Activated CD8-positive, alpha-beta T cell treated with anti-CD3 and anti-CD28 coated beads, Interleukin-2, amount 10 ng/mL, durations not matched to agents 7 days and 5 days (primary cell): ENCODE measurements at places on chromosomes 2 and 18. TPM values are rescaled to one million over a fixed set of nuclear protein-coding genes. Genes with fewer than 3 reads are reported as not detected.

- DNase-seq, result no peak
Observed at GRCh38 chr2:217186668-217187159, 326.9 kb upstream of the TNP1 start.

DNA sequence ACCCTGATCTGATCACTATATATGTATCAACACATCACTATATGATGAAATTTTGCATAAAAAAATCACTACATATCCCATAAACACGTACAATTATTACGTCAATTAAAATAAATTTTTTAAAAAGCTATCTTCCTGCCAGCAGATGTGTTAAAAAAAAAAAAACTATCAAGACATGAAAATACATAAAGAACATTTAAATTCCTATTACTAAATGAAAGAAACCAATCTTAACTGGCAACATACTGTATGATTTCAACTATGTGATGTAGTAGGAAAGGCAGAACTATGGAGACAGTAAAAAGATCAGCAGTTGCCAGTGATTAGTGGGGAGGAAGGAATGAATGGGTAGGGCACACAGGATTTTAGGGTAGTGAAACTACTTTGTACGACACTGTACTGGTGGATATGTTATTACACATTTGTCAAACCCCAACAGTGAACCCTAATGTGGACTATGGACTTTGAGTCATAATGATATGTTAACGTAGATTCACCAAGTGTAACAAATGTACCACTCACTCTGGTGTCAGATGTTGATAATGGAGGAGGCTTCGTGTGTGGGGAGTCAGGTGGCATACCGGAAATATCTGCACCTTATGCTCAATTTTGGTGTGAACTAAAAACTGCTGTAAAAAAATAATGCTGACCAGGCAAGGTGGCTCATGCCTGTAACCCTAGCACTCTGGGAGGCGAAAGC, 27.4 kb downstream of the USP34 start:
- no peak for DNase-seq

DNA sequence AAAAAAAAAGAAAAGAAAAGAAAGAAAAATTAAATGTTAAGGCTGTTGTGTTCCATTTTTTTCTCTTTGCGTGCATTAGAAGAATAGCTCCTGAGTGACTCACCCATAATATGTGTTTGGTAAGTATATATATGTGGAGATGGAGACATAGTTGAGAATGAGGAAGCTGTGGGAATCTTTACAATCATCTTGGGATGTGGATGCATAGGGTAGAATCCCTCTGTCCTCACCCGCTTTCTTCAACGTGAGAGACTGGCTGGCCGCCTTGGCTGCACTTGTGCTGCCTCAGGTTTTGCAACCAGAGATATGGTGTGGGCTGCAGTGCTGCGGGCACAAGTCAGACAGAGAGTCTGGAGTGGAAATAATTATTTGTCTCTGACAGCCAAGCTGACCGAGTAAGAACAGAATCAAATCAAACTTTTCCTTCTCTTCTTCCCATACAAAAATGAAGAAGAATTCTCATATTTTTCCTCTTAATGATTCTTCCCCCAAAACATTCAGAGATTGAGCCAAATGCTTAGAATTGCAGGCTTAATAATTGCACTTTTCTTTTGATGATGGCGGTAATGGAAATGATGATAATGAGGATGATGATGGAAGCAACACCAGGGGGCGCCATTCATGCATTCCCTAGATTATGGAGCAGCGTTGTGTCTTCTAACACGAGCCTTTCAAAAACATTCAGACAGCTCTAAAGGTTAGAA, 48.5 kb downstream of the SERPINB7 start:
- peak; percentile 40 for DNase-seq

- DNase-seq, result no peak
Observed at GRCh38 chr18:9838144-9838877, 47.5 kb upstream of the TXNDC2 start.

GRCh38 chr18:79642626-79643025, 37.0 kb upstream of the CTDP1 start:
- DNase-seq, result no peak

GRCh38 chr18:63155169-63155852, 164.3 kb downstream of the BCL2 start:
- peak; percentile 87 for DNase-seq

The IL1A gene
- not detected for total RNA-seq
